Activated T-helper 1 cell treated with anti-CD3 and anti-CD28 coated beads, Interleukin-2, amount 50 U/mL, for 16 hours (primary cell): ENCODE measurements at places on chromosomes 16 and 17.

- no peak for DNase-seq
These were observed 279.4 kb upstream of the ELAC2 start for GRCh38 chr17:13297183-13297582.

GRCh38 chr17:83194761-83195329, 115.4 kb downstream of the METRNL start:
- DNase-seq = no peak

- no peak for DNase-seq
These were observed 78.9 kb downstream of the RTN4RL1 start for GRCh38 chr17:1946021-1946932.

DNA sequence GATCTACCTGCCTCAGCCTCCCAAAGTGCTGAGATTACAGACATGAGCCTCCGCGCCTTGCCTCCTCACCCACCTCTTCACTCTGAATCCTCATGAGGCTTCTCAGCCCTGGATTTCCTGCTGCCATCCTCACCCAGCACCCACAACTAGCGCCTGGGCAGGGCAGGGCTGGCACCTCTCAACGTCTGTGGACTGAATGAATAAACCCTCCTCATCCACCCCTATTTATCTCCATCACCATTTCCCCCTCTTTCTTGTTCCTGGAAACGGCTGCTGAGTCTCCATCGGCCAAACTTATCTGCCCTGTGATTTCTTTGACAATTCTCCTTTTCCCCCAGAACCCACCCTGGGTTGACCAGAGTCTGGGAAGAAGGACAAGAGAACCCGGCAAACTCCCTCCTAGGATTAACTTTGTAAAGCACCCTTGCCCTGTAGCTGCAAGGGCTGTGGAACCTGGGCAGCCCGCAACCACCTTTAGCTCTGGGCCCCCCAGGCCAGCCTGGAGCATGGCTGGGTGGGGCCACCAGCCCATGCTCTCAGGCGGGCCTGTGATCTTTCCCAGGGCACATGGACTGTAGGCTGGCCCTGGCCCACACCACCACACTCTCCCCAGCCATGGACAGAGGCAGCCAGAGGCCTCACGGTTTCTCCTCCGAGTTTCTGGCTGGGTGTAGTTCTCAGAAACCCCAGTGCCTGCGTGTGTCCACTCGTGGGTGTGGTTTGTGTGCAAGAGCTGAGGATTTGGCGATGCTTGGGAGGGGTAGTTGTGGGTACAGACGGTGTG, 2.4 kb downstream of the SPN start:
- no peak for DNase-seq

GRCh38 chr16:55494994-55495421, 13.9 kb upstream of the LPCAT2 start:
- no peak for DNase-seq

GRCh38 chr17:44604116-44604761, 47.0 kb downstream of the FZD2 start:
- no peak for DNase-seq

DNA sequence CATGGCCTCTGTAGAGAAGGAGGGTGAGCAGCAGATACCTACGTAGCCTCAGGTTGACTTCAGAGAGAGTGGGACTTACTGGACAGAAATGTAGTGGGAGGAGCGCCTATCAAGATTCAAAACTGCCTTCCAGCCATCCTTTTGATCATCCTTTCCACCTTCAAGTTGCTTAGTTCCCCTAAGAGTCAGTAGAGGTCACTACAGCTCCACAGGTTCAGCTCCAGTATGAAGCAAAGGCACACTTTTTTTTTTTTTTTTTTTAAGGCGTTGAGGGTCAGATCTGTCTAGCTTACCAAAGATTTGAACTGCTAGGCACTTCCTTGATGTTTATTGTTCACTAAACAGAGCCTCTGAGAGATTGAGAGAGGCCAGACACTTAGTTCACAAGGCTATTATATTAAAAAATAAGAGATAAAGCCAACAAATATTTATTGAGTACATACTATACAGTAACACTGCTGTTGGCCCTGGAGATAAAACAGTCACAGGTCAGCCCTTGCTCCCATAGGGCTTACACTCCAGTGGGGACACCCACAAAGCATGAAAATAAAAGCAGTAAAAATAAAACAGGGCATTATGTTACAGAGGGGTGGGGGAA, 3.1 kb downstream of the RNF227 start:
- no peak for DNase-seq

DNA sequence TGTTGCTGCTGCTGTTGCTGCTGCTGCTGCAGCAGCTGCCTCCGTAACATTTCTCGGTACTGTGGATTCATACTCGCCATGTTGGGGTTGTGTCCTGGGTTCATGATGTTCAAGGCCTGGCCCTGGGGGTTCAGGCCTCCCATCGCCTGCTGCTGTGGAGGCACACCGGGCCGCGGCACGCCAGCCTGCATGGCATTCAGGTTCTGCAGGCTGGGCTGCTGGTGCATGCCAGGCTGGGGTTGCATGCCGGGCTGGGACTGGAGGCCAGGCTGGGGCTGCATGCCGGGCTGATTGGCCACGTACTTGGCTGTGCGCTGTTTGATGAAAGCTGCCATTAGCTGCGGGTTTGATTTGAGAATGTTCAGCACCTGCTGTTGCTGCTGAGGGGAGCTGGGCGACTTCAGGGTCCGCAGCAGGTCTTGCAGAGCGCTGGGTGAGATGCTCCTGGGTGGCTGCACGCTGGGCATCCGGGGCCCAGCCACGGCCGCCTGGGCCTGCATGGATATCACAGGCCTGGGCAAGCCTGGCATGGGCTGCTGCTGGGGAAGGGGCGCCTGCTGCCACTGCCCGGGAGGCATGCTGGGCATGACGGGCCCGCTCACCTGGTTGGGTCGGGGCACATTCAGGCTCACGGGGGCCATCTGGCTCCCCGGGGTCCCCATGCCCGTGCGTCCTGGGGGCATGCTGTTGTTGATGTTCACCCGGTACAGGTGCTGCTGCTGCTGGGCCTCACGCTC, 11.3 kb upstream of the TRAP1 start:
- no peak for DNase-seq

GRCh38 chr16:85586380-85587104, 26.6 kb upstream of the GSE1 start:
- no peak for DNase-seq

DNA sequence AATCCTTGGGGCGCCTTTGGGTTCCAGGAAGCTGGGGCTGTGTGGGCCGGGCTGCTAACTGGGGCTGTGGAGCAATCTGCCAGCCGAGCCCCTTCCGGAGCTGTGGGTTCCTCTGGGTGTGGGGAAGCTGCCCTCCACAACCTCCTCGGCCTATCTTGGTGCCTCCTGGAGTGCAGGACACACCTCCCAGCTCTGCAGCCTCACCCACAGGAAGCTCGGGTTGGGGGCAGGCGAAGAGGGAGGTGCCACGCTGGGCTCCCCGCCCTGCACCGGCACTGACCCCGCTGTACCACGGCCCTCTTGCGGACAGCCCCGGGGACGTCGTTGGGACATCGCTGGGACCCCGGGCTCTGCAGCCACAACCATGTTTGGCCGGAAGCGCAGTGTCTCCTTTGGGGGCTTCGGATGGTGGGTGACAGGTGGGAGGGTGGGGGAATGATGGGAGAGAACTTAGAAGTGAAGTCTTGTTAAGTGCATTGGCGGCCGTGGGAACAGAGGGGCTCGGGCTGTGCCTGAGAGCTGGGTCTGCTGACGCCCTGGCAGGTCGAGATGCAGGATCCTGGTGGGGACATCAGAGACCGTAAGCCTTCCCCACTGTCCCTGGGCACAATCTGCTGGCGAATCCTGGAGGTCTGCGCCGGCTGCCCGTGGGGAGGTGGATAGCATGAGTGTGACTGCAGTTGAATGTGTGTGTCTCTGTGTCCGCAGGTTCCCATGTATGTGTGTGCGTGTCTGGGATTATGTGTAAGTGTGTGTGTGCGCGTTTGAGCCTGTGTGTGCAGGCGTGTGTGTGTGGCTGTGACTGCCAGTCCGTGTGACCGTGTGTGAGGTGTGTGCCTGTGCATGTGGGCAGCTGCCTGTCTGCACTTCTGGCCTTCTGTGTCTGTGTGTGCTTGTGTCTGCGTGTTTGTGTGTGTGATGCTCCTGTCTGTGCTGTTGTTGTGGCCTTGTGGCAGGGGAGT, at the start of gene RAP1GAP2:
Gene RAP1GAP2 (plus strand): TSS at position 275 of the 962 bp plus-strand sequence. CDS start 90 bp downstream, at position 365.
- peak; percentile 50 for DNase-seq
